Renal cortical epithelial cell (primary cell): ENCODE measurements at places on chromosomes 2 and 18.

DNA sequence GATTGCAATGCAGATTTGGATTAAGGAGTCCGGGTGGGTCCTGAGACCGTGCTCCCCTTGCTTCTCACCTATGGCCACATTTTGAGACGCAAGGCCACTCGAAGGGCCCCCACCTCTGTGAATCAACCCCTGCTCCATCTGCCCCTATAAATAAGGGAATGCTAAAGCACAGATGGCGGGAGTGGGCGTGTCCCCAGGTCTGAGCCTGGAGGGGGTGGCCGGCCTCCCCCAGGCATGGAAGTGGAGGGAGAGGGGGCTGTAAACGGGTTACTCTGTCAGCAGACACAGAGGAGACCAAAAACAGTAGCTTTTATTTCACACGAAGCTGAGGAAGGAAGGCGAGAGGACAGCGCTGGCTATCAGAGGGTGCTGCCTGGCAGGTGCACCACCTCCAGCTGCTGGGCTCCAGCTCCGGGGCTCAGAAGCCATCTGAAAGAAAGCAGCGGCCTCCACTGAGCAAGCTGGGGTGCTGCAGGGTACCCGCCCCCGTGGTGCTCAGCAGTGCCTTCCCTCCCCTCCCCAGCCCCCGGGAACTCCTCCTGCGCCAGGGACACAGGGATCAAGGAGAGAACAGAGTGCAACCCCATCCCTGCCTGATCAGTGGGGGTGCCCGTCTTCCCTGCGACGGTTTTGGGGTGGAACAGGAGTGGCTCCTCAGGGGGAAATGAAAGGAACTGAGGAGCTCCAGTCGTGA lies 56.7 kb upstream of the RAB6C start:
- DNase-seq, result no peak

DNA sequence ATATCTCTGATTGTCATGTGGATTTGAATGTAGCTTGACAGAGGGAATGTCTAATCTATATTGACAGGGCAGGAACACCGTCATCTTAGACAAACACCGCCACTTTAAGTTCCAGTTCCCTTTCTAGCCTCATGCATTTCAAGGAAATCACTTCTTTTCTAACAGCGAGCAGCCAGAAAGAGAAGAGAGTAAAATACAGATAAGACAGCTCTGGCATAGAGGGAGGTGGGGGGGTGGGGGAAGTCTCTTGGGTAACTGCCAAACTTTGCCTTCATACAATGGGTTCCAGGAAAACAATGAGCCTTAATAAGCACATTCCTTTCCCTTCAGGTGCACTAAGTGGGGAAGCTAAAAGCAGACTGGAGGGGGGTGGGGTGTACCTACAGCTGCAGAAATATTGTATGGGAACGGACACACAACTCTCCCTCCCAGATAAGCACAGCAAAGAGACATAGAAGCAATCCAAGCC lies 37.2 kb downstream of the CASP10 start:
- DNase-seq, result peak; percentile 68

DNA sequence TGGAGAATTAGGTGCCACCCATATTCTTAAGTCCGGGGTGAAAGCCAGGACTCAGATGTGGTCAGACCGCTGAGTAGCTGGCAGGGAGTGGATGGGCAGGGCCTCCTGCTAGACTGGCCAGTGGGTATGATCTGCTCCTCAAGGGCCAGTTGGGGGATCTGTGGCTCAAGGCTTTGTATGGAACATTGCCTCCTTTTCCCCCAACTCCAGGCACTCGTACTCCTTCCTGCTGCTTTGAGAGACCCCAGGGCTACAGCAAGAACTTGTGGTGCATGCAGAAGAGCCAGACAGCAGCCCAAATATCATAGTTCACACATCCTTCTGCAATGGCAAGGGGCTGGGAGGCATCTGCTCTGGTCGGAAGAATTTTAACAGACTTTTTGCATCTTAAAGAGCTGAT lies 61.7 kb downstream of the PDCL3 start:
- DNase-seq, result no peak

- DNase-seq, result no peak
Measured at GRCh38 chr18:38520786-38521185, 955.2 kb upstream of the CELF4 start.

DNA sequence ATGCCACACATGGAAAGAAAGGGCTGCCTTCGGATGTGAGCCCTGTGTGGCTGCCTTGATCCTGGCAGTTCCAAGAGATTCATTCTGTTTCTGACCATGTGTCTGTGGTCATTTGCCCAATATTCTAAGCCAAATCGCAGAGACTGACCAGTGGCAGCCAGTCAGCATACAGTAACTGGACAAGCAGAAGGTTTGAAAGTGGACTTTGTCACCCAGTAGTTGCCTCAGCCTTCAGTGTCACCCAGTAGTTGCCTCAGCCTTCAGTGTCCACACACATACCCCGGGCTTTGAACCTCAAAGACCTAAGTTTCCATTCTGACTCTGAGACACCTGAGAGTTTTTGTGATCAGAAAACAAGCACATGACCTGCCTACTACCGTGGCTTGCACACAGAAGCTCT lies 5.0 kb downstream of the RFX8 start:
- no peak for DNase-seq

GRCh38 chr2:74896232-74896631 lies 62.2 kb upstream of the POLE4 start:
- no peak for DNase-seq

DNA sequence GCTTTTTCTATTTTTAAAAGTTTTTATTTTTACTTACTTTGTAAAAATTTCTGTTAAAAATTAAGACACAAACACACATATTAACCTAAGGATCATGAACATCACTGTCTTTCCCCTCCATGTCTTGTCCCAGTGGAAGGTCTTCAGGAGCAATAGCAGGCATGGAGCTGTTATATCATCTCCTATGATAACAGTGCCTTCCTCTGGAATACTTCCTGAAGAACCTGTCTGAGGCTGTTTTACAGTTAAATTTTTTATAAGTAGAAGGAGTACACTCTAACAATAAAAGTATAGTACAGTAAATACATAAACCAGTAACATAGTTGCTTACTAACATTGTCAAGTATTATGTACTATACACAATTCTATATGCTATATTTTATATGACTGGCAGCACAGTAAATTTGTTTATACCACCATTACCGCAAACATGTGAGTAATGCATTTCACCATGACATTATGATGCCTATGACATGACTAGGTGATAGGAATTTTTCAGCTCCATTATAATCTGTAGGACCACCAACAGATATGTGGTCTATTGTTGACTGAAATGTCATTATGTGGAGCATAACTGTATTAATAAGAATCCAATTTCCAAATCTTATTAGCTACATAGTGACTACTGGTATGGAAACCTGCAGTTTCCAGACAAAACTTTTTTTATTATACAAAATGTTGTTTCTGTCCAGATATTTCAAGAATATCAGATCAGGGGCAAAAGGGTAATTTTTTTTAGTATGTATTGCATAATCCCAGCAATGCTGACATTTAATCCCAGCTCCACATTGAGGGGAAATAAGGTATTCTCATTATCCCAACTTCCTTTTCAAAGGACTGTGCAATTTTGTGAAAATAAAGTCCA lies 337.2 kb upstream of the SLC39A10 start:
- peak; percentile 38 for DNase-seq

GRCh38 chr2:5530011-5530696 lies 162.0 kb upstream of the SOX11 start:
- no peak for DNase-seq

- DNase-seq, result peak; percentile 13
Measured at GRCh38 chr2:95389245-95390119, 13.0 kb upstream of the FAHD2A start.

- DNase-seq, result no peak
Measured at GRCh38 chr2:159015823-159016222, 47.4 kb downstream of the TANC1 start.

- peak; percentile 43 for DNase-seq
Measured at GRCh38 chr2:218732761-218733158, 22.1 kb downstream of the TTLL4 start.
